ENCODE measurements at places on chromosomes 7 and 10.
A peak's percentile ranks its signal among the peaks of the same experiment; 100 is the strongest.

GRCh38 chr7:29940199-29940598 is 49.4 kb downstream of the SCRN1 start:
- no peak for DNase-seq

DNA sequence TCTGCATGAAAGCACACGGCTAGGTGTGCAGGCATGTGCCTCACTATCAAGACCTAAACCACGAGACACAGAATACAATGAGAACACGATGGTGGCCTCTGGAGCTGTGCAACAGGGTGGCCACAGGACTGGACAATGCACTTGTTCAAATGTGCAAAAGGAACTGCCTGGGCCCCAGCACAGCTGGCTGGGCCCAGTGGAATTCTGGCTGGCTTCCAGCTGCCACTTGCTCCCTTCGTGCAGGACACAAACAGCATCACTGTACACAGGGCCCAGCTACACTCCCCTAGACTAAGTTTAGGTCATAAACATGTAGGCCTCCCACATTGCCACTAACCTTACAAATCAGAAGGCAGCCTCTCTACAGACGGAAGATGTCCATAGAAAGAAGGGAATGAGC is 23.4 kb downstream of the DOCK4 start:
- no peak for DNase-seq

DNA sequence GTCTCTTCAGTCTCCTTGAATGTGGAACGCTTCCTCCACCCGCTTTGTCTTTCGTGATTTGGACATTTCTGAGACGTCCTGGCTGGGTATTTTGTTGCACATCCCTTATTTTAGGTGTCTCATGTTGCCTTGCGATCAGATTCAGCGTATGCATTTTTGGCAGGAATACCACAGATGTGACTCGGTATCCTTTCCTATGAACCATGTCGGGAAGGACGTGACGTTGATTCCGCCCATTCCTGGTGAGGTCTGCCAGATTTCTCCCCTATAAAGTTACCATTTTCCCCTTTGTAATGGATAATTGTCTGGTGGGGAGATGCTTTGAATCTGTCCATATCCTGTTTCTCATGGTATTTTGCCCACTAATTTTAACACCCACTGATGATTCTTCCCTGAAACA is 49.6 kb downstream of the RBM17 start:
- DNase-seq: no peak

DNA sequence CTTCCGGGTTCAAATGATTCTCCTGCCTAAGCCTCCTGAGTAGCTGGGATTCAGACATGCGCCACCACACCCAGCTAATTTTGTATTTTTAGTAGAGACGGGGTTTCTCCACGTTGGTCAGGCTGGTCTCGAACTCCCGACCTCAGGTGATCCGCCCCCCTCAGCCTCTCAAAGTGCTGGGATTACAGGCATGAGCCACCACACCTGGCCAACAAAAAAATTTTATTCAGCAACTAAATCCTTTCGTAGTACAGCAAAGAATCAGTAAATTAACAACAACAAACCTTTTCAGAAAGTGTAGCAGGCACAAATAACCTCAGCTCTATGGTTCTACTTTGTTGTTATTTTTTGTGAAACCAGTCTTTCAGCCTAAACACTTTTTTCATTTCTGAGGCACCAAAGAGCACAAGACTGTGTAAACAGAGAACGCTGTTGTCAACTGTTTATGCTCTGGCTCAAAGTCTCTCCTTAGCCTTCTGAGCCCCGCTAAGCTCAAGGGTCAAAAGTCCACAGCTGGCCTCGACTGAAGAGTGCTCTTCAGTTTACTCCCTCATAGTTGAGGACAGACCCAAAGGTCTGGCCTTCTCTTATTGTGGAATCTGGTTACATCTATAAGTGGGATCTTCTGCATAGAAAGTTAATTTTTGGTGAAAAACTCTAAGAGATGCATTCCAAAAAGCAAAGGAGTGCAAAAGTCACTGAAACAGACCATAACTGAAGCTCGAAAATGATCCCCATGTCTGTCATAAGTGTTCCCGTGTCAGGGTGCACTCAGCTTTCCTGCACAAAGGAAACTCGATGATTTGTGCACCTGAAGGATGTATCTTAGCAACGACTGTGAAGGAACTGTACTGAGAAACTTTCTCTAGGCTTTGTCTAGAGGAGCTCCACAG is 24.6 kb upstream of the DDX50 start:
- no peak for DNase-seq

- no peak for DNase-seq
Observed at GRCh38 chr10:128084364-128084763, 41.9 kb downstream of the MKI67 start.

- no peak for DNase-seq
Observed at GRCh38 chr10:326894-327635, 191.8 kb downstream of the ZMYND11 start.

DNA sequence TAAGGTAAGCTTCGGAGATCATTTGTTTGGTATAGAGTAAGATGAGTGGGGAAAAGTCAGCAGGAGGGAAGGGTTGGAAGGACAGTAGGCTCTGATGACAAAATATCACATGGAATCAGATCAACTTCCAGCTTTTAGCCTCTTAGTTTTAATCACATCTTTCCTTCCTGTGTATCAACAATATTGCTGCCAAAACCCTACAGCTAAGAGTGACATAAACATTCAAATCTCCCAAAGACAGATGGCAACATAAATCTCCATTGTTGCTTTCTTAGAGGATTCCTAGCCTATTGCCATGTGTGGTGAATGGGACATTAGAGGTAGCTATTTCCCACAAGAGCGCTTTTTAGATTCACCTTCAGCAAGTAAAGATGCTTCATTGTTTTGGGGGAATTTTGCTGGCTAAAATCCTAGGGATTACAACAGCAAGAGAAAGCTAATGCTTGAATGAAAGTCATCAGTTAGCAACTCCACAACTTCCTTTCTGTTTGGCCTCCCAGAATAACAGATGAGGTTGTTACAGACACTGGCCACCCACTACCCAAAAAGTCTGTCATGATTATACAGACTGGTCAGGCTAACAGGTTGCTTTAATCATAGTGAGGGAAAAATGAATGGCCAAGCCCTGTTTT is 35.2 kb upstream of the FZD1 start:
- DNase-seq: no peak

- DNase-seq: no peak
Observed at GRCh38 chr10:30987463-30987862, 44.2 kb downstream of the ZNF438 start.

- no peak for DNase-seq
Observed at GRCh38 chr7:157795199-157795598, 458.4 kb downstream of the DNAJB6 start.

DNA sequence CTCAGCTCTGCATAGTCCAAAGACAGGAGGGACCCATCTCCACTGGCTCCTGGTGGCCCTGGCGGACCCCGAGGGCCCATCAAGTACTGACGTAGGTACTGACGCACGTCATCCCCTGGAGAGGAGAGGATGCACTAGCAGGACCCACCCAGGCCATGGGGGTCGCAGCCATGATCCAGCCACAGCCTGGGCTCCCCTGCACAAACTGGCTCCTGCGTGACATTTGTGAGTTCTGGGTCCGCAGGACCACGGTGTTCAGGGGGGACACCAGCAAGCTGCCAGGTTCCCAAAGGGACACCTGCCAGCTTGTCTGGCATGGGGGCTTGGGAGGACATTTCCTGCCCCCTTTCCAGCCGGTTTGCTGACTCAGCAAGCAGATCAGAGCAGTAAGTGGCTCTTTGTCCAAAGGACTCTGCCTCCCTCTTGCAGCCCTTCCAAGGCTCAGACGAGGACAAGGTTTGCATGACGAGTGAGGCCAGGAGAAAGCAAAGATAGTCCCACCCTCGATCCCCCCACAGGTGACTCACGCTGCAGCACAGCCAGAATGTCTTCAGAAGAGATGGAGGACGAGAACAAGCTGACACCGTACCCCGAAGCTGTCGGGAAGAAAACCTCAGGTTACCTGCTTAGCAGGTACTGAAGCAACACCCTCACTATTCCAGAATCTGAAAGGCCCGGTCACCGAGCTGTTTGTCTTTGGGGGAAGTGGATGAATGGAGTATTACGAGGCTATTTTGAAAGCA is 49.0 kb downstream of the COL17A1 start:
- DNase-seq: no peak

DNA sequence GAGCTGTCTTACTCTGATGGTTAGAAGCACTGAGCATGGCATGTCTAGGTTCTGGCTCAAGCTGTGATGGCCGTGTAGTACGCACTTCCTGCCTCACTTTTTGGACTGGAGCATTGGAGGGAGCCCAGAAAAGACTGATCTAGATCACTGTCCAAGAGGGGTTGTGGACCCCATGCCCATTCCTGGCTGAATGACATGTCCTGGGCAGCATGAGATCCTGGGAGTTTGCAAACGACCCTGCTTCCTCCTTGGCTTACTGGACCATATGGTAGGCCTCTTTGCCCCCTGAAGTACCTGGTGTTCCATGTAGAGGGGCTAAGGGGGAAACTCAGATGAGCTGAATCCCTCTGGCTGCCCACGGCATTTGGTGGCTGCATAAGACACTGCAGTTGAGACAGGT is 36.7 kb downstream of the ARHGAP22 start:
- DNase-seq: no peak

DNA sequence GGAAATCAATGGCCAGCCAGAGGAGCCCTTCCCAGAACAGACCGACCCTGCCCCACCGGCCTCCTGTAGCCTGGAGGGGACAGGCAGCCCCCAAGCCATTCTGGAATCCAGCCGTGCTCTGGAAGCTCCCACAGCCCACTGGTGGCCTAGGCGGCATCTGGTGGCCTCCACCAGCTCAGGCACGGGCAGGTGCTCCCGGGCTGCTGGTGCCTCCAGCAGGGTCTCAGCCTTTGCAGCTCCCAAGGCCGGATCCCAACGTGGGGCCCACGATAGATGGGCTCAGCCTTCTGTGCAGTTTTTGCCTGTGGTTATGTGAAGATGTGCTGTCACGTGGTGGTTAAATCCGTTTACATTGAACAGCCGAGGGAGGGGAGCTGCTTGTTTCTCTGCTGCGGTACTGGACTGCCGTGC is 44.4 kb downstream of the JAKMIP3 start:
- DNase-seq: no peak

DNA sequence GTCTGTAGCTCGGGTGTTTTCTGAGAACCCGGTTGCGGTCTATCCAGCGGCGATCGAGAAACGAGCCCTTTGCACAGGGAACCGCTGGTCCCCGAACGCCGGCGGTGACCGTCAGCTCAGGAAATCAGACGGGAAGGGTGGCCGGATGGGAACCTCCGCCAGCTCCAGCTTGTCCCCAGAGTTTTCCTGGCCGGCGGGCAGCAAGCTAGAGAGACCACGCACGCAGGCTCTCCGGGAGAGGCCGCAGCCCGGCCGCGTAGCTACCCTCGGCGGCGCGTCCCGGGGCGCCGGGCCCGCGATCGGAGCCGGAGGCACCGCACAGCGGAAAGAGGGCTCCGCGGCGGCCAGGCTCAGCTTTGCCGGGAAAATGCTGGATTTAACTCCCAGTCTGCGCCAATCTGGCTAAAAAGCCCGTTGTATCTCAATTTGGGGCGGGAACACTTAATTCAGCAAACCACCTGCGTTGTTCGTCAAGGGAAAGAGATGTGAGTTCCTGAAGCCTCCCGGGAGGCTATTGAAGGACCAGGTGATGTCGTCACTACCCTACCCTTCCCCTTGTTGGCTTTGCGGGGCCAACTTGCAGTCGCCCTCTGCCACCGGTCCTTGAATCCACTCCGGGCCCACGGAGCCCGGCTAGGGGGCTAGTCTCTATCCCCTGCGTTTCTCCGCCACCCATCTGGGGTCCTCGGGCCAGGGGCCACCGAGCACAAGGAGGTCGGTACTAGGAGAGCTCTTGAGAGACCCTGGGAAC is 859 bp upstream of the CH25H start:
- peak; percentile 30 for DNase-seq

- DNase-seq: no peak
Observed at GRCh38 chr10:11074536-11075267, 57.0 kb downstream of the CELF2 start.

DNA sequence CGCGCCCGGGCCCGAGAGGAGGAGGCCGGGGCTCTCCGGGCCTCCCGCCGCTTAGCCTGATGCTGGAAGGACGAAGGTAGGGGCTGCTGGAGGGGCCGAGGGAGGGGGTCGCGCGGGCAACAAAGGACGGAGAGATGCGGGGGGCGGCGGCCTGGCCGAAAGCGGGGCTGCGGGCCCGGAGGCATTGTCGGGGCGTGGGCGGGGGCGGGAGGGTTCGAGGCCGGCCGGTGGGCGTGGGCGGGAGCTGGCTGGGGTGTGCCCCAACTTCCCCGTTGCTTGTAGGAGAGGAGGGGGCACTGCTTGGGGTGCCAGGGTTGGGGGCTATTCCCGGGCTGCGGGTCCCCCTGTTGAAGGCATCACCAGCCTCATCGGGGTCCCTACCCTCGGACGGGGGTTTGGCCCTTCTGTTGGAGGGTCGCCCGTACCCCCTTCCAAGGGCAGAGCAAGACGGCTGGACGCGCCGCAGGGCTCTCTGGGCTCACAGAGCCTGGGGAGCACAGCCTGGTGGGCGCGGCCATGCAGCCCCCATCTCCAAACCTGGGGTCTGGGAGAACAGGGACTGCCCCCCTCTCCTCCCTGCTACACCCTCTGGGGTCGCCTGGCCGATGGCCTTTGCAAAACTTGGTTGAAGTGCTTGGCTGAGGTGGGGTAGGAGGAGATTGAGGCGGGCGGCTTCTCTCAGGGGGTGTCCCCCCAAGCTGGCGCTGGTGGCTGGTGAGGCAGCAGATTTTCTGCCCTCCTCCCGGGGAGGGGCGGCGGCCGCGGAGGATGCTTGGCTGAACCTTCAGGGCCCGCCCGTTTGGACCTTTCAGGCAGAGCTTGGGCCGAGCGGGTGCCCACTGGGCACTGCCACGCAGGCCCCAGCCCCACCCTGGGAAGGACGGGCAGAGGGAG is 699 bp downstream of the CLIP2 start:
- no peak for DNase-seq

DNA sequence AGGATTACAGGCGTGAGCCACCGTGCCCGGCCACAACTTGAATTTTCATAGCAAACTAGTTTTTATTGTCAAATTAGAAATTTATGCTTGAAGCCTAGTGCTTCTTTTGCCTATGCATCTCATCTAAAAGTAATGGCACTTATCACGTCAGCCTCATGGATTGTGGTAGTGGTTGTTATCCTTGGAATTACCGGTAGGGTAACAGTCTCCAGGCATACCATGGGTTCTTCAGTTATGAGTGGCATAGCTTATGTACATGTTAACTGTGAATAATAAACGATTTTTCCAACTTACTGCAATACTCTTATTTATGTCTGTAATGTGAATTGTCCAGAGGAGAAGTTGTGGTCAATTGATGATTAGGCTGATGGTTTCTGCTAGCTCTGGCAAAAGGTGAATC is 63.1 kb downstream of the BMPR1A start:
- no peak for DNase-seq

All from neuronal stem cell (in vitro differentiated cells).